T-helper 17 cell (primary cell): ENCODE measurements at places on chromosomes 1 and 21.

GRCh38 chr1:94048413-94049164, 72.4 kb downstream of the ABCA4 start:
- no peaks in the 10 kb centered on the region for H3K4me1 ChIP-seq
- peaks cover 53% of the 10 kb centered on the region for H3K27me3 ChIP-seq
- no peak overlapping the region for H3K27ac ChIP-seq
- no peak overlapping the region for H3K4me3 ChIP-seq
- H3K36me3 ChIP-seq, result no peaks in the 10 kb centered on the region

GRCh38 chr21:29613021-29613420, 314.3 kb downstream of the BACH1 start:
- no peak for DNase-seq
- no peak overlapping the region for H3K27ac ChIP-seq
- H3K36me3 ChIP-seq, result no peaks in the 10 kb centered on the region
- no peaks in the 10 kb centered on the region for H3K27me3 ChIP-seq
- no peak overlapping the region for H3K4me3 ChIP-seq

DNA sequence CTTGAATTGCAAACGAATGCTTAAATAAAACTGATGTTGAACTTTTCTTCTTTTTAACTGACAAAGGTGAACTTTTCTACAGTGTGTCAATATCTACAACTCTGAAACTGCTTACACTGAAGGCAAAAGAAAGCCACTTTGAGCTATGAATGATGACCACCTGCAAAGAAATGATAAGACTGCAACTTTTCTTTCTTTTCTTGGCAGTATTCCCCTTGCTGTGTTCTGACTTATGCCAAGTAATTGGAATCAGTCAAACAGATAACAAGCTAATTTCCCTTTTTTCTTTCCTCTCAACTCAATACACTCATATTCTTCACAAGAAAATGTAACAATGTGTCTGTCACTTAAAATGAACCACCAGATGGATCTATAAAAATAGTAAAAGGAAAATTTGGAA, 588.1 kb upstream of the BRINP3 start:
- no peaks in the 10 kb centered on the region for H3K4me1 ChIP-seq
- no peak for DNase-seq
- no peaks in the 10 kb centered on the region for H3K27me3 ChIP-seq
- H3K36me3 ChIP-seq, result no peaks in the 10 kb centered on the region
- no peak overlapping the region for H3K4me3 ChIP-seq
- no peak overlapping the region for H3K27ac ChIP-seq

GRCh38 chr1:225435957-225436392, 8.1 kb upstream of the LBR start:
- no peak for DNase-seq
- H3K27me3 ChIP-seq, result no peaks in the 10 kb centered on the region
- H3K36me3 ChIP-seq, result peaks cover 2% of the 10 kb centered on the region
- peaks cover 8% of the 10 kb centered on the region for H3K4me1 ChIP-seq
- H3K27ac ChIP-seq, result peak overlapping the region; percentile 72
